ENCODE measurements at places on chromosomes 6 and 20. TPM values are rescaled to one million over a fixed set of nuclear protein-coding genes. Genes with fewer than 3 reads are reported as not detected.

Gene CPNE5
- polyA plus RNA-seq = 7.0 TPM

Gene SOX18
- polyA plus RNA-seq = not detected

Gene OR2H1
- polyA plus RNA-seq = not detected

Gene COL9A3
- polyA plus RNA-seq = 6.7 TPM

Gene DNPH1
- polyA plus RNA-seq = 17.5 TPM

DNA sequence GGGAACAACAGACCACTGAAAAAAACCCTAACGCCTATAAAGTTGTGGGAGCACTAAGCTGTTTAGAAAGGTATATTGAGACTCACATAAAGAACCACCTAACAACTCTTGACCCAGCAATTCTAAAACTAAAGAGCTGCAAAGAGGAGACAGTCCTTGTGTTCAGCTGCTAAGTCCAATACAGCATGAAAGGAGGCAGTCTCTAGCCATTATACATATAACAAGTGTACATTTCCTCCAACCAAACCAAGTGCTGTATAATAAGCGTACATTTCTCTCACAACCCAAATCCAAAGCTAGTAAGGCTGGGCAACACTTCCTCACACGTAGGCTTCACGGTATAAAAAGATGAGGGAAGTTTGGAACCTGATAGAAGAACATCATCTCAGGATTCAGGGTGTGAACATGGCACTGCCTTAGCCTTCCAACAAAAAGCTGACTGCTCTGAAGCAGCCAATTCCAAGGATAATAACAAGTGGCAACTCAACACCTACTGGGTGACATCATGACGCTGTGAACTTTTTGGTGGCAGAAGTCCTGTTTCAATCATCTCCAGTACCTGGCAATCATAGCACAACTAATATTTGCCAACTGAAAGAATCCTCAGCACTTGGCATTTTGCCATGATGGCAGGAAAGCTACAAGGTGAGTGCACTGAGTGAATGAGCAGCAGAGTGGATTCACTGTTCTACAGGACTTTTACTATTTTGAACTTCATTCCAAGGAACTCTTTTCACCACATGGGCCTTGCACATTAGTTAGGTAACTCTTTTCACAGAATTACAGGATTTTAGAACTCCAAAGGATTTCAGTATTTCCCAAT, 16.6 kb downstream of the TBC1D20 start:
- no peak for DNase-seq

DNA sequence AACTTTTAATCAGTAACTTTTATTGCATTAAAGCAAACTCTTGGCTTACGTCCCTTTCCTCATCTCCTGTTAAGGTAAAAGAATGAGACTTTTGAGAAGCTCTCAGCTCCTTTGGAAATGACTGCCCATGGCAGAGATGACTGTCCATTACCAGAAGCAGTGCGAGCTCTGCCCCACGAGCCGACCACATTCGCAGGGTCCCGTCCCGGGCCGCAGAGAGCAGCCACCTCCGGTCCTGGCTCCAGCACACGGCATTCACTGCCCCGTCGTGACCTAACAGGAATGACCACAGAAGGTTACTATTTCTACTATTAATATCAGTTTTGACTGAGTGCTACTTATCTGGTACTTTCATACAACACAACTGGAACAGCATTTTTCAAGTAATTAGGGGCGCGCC, 63.4 kb downstream of the WDR27 start:
- no peak for DNase-seq

- DNase-seq = no peak
Observed at GRCh38 chr20:17622086-17622850, 52.4 kb downstream of the DSTN start.

DNA sequence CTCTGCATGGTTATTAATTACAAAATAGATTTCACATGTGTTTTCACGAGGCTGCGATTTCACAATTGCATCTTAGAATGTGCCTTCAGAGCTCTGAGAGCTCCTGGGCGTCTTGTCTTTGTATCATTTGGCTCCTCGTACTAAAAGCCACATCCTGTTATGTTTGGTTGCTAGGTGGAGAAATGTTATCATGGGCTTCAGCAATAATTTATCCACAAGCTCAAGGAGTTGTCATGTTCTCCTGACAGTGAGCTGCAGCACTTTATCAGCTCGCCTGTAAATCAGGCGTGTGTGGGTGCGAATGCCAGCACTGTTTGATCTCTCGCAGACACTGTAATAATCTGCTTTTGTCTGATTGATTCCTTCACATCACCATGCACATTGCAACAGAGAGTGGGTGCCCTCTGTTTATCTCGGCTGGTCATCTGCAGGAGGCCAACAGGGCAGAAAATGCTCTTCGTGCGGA, 218.6 kb upstream of the ZFP64 start:
- no peak for DNase-seq

DNA sequence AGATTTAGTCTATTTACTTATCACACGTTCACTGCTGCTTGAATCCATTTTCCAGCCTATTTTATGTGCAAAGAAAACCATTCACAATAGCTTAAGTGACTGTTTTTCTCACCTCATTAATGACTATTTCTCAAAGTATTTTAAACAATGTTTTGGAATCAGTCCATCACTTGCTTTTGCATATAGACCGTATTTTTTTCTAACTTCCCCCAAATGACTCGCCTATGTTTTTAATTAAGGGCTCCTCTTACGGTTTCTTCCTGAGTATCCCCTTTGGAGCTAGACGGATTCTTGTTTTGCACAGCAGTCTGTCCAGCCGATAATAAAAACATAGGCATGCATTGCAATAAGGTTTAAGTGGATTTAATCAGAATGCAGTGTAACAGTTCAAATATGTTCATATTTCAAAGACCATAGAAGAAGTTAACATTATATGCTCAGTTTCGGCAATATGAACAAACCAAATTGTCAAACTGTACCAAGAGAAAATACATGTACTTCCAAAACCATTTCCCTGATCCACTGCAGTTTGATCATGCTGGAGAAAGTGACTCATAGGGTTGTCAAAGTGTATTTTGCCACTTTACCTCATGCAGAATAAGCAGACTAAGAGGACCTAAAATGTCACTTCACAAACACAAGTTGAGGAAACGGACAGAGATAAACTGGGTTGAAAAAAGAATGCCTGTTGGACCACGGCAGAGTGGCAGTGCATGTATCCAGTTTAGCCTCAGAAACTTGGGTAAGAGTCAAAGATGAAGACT, 66.4 kb downstream of the HMGN3 start:
- DNase-seq = peak; percentile 35

GRCh38 chr20:33211817-33212424, 5.2 kb upstream of the BPIFA3 start:
- DNase-seq = no peak

DNA sequence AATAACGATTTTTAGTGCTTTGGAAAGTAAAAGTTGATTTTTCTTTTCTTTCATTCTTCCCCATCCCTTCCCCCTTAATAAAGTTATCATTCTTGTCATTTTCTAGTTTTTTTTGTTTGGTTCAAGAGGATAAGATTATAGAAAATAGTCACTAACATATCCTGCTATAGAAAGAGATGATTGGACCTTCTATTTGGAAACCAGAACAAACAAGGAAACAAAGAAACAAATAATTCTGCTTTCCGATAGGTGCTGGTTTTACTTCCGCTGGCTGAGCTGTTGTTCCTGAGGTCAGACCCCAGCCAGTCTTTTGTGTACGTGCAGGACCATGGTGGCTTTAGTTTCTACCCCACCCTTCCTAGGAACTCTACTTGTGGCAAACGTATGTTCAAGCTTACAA, at the start of gene CDH26:
Gene CDH26 (plus strand): TSS at position 301 of the 400 bp plus-strand sequence. CDS start 304 bp downstream, outside the sequence.
- DNase-seq = no peak

GRCh38 chr6:46821458-46821881, 28.3 kb downstream of the MEP1A start:
- no peak for DNase-seq

- no peak for DNase-seq
Observed at GRCh38 chr6:132190815-132191175, 210.5 kb downstream of the MOXD1 start.

DNA sequence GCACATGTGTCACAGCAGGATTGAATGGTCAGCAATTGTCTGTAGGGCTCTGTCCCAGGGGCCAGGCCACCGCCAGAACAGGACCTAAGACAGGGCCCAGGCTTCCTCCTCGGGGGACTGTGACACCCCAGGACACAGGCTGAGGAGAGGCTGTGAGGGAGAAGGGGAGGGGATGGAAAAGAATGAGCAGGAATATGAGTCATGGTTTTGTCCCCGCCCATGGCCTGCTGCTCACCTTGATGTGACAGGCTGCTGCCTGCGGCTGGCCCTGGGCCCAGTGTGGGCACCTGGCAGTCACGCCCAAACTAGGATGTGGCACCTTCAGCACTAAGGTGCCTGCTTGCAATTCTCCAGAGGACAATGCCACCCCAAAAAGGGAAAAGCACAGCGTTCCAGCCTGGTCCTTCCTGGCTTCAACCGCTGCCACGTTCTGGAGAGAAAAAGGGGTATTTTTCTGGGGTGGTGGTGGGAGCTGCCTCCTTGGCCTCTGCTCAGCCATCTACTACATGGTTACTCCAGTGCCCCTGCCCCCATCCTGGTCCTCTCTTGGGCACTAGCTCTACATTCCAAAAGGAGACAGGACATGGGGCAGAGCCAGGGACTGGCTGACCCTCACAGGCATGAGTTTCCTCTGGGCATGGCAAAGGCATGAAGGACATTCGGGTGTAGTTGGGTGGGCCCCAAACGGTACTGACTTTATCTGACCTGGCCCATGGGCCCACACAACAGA, 93.4 kb downstream of the SLC22A23 start:
- DNase-seq = no peak

GRCh38 chr20:63502671-63503172, 3.8 kb upstream of the EEF1A2 start:
- DNase-seq = no peak

- DNase-seq = no peak
Observed at GRCh38 chr20:45538209-45538799, 978 bp downstream of the WFDC6 start.

DNA sequence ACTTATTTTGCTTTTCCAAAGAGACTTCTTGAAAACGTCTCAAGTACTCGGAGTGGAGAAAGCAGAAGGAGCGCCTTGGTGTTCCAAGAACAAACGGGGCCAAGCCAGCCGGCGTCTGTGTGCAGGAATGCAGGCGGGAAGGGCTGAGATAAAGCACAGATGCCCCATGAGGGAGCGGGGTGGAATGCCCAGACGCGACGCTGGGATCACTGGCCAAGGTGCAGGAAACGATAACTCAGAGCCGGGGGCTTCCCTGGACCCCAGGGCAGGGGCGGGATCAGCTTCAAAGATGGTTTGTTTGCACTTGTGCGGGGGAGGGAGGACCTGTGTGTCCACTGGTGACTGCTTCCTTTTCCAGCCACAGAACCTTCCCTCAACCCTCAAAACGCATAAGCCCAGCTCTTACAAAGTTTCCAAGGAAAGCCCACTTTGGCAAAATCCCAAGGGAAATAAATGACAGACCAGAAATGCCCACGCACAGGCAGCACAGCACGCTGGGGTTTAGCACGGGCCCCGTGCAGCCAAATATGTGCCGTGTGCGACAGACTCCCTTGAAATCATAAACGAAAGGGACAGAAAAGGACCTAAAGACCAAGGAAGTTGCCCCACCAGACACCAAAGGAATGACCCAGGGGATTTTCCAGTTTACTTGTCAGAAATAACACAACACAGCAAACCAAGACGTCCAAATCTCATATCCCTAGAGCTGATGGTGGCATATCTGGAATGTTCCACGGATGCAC, 113.9 kb downstream of the NFATC2 start:
- DNase-seq = peak; percentile 79

DNA sequence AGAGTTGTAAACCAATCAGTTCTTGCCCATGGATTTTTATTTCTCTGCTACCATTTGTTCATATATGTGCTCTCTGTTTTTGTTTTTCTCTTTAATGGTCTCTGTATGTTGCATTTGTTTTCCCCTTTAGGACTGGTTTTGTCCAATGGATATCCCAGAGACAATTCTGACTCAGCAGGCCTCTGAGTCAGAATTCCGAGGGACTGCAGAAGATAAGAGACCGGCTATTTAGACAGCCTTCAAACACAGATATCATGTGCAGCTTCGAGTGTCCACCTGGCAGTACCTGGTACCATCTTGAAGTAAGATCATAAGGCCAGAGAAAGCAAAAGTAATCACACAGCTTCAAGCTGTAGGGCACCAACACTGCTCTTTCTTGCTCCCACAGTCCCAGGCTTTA, 125.5 kb downstream of the ELOVL4 start:
- DNase-seq = no peak

DNA sequence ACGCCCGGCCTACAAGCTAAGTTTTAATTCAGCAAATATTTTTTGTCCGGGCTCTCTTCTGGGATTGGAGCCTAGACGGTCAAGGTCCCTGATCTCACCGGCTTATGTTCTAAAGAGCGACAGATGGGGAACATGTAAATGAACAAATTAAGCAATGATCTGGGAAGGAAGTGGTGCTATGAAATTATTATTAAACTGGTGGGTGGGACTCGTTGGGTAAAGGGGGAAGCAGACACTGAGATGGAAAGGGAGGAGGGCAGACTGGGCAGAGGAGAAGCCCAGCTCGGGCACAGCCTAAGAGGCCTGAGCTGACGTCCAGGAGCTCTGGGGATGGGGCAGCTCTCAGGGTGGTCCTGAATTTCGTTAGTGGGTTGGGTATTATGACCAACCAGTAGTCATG, 81.8 kb upstream of the AGPAT4 start:
- DNase-seq = no peak

GRCh38 chr6:63140114-63140513, 71.2 kb upstream of the FKBP1C start:
- DNase-seq = no peak

DNA sequence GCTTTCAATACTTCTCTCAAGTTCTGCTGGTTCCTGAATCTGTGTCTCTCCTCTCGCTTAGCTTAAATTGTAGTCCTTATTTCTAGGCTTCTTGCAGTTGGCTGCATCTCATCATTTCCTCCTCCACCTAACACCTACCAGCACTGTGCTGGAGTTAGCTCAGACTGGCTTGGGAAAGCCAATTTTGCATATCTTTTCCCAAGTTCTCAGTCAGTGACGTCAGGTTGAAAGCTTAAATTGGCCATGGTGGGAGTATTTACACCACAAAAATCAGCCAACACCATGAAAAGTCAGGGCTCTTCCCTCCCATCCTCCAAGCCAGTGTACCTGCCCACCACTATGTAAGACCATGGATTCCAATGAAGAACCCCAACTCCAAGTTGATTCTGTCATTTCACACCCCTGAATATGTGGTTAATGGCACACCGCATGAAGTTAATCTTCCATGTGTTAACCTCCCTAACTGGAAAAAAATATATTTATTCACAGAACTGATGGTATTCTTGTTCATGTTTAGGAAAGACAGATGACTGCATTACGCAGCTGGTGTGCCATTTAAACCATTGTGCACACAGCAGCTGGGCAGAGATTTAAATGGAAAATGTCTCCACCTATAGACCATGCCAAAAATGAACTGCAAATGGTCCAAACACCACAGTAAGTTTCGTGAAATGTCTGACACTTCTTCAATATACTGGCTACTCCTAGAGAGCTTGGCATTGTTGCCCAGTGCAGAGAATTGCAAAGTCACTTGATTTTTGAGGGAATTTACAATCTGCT, 274.1 kb upstream of the MAP3K7 start:
- DNase-seq = no peak

- DNase-seq = no peak
Observed at GRCh38 chr6:70421509-70421908, 8.2 kb downstream of the FAM135A start.

- DNase-seq = no peak
Observed at GRCh38 chr20:15162079-15162647, 824.8 kb upstream of the FLRT3 start.

- no peak for DNase-seq
Observed at GRCh38 chr6:93343476-93343875, 75.9 kb downstream of the EPHA7 start.
